Endothelial cell (in vitro differentiated cells): ENCODE measurements at places on chromosomes 5 and 9. TPM values are rescaled to one million over a fixed set of nuclear protein-coding genes. Genes with fewer than 3 reads are reported as not detected.

The SPATA31D4 gene
- not detected for total RNA-seq

The F2R gene
- total RNA-seq, result 342 TPM

The BTNL9 gene
- total RNA-seq, result 24.3 TPM

The SHOC1 gene
- not detected for total RNA-seq

DNA sequence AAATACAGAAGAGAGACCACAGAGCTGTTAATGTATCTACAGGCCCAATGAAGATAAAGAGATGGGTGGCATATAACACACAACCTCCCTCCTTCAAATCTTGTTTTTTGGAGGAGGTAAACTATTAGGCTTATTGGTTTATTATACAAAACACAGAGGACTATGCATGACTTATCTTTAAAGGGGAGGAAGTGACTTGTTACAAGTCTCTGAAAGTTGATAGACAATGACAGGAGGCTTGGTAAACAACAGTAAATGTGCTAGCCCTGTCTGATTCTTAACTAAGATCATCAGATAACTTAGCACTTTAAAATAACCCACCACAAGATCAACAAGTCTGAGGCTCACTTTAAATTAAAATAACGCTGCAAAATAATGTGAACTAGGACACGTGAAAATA is 219.0 kb downstream of the MLLT3 start:
- H3K4me3 ChIP-seq, result no peak overlapping the region
- no peak overlapping the region for H3K27ac ChIP-seq
- no peak for DNase-seq
- peaks cover 3% of the 10 kb centered on the region for H3K36me3 ChIP-seq
- peaks cover 1% of the 10 kb centered on the region for H3K27me3 ChIP-seq
- H3K4me1 ChIP-seq, result peaks cover 22% of the 10 kb centered on the region
